ENCODE measurements at places on chromosomes 6 and 20.

DNA sequence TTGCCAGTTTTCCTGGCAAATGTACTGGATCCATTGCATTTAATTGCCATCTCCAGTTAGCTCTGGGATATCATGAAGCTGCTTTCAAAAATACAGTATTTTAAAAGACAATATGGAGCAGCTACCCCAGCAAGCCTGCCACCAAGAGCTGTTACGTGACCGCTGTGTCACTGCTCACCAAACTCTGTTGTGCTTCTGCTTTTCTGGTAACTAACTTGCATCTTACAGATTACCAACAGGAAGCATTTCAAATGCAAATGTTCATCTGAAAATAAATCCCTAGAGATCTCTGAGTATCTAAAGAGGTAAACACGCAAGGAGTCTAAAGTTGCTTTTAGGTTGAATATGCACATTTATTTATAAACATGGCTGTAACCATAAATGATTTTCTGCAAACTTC is 1008.3 kb downstream of the KIF16B start:
- no peak for DNase-seq

- no peak for DNase-seq
Measured at GRCh38 chr6:3750317-3751076, 1.0 kb downstream of the PXDC1 start.

GRCh38 chr6:168179702-168180382 is 100.8 kb upstream of the FRMD1 start:
- DNase-seq, result no peak

DNA sequence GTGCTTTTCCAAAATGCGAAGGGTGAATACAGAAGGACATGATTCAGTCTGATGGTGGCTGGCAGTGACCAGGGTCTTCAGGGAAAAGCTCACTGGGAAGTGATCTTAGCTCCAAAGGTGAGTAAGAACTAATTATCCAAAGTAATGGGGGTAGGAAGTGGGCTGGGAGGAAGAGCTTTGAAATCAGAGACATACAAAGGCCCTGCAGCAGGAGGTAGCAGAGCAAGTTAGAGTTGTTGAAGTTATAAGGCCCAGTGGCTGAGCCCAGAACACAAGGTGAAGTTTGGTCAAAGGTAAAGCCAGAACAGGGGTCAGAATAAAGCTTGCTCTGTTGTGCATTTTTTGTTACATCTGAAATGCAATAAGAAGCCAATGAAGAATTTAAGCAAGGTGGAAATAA is 81.2 kb downstream of the PLCB1 start:
- DNase-seq, result no peak

- no peak for DNase-seq
Measured at GRCh38 chr6:46507426-46507825, 16.2 kb upstream of the RCAN2 start.

DNA sequence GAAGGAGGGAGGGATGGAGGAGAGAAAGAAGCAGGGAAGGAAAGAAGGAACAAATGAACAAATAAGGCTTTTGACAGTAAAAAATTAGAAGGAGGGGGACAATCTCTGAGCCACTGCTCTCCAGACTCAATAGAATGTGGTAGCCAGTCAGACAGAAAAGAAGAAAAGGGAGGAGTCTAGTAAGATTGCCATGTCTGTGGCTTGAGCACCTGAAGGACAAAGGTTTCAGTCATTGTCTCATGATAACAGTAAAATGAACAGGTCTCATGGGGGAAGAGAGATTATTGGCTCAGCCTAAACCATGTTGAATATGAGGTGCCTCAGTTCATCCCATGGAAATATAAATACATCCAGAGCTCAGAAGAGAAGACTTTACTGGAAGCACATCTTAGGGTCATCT is 14.0 kb upstream of the LOC128125822 start:
- no peak for DNase-seq

GRCh38 chr6:38195113-38195635 is 375.6 kb downstream of the ZFAND3 start:
- no peak for DNase-seq
